Stimulated activated memory B cell treated with anti-CD40 and anti-IgM and Interleukin-4, amounts not matched to agents 10 μg/mL and 1 μg/mL and 100 μg/mL, for 72 hours (primary cell): ENCODE measurements at places on chromosomes 1 and 21.

DNA sequence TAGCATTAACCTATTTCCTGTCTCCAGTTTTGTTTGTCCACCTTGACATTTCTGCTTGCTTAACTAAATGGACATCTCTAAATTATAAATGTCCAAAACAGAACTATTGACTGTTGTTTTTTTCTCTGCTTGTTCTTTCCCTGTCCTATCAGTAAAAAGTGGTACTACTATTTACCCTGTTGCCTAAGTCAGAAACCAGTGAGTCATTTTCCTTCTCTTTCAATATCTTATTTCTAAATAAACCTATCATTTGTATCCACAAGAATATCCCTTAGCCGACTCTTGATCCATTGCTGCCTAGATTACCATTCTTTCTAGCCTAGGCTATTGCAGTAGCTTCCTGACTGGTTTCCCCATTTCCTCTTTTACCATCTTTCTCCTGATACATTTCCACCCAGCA lies 22.5 kb downstream of the MIER1 start:
- no peak for ATAC-seq

DNA sequence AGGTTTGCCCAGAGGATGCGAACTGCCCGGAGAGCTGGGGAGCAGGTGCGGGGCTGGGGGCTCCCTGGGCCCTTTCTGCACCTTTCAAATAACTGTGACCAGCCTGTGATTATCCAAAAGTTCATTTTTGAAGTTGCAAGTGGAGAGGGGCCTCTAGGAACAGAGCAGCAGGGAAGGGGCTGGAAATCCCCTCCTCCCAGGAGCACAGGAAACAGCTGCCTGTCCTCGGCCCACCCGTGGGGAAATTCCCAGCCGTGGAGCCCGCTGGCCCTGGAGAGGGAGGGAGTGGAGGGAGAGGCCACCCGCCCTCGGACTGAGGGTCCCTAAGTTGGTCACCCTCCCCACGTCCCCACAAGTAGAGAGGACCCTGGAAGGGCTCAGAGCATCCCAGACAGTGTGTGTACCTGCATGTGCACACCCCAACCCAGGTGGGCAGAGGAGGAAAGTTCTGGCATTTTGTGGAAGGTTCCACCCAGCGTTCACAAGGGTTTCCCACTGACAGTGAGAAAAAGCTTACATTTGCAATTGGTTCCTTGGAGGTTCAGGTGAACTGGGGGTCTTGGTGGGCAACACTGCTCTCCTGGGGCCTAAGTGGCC lies 1.2 kb upstream of the TNFRSF4 start:
- ATAC-seq: no peak

DNA sequence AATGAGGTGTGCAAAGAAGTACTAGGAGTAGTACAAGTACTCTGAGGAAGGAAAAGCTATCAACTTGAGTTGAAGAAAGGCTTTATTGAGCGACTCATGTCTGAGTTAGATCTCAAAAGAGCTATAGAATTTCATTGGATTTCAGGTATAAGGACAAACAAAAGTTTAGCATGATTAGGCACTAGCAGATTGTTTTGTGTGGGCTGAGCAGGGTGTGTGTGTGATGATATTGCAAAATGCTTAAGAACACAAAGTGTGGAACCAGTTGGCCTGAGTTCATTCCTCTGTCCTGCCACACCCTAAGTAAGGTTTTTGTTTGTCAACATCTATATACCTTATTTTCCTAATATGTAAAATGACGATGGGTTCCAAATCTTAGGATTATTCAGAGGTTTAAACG lies 158.9 kb downstream of the KCNK2 start:
- no peak for ATAC-seq

- ATAC-seq: no peak
These were observed 207.4 kb downstream of the PDE4B start for GRCh38 chr1:66000033-66000637.

GRCh38 chr1:25699500-25700143 lies 83.0 kb downstream of the MAN1C1 start:
- no peak for ATAC-seq

DNA sequence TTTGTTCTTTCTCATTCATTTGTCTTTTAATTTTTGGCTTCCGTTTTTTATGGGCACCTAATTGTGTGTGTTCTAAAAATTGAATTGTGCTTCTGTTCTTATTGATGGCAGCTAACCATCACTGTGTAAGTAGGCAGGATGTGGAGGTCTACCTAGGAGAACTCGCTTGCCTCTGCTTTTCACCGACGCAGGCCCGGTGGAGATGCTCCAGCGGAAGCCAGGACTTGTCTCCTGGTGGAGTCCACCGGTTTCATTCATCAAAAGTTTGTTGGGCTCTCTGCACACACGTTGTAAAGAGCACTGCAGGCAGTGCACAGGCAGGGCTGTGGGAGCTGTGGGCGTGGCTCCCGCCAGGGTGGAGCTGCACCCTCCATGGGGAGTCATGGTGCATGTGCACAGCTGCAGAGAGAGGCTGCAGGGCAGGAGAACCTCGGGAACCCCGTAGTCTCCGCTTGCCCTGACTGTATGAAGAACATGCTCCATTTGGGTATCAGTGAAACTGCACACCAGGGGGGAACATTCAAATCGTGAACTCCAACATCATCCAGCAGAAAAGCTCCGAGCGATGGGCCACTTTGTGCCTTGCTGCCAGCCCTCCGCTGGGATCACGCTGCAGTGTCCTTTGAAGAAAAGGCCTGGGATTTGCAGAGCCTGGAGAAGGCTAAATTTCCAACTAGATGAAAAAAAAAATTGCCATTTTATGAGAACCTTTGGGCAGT lies 6.0 kb upstream of the C1orf174 start:
- no peak for ATAC-seq

DNA sequence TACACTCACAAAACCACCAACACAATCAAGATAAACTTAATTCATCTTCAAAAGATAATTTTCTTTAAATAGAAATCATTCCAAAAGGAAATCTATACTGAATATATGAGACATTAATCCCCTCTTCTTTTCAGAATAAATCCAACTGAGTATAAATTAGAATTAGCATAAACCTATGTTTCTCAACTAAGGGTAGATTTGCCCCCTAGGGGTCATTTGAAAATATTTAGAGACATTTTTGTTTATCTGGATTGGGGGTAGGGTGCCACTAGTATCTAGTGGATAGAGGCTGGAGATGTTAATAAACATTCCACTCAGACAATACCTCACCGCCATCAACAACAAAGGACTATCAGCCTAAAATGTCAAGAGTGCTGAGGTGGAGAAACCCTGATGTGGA lies 6.5 kb upstream of the TNFSF4 start:
- ATAC-seq: no peak
